A549 treated with Hydrocortisone at 1 μM for 4 hours (cell line): ENCODE measurements at places on chromosomes 12 and 14. TPM values are rescaled to one million over a fixed set of nuclear protein-coding genes. Genes with fewer than 3 reads are reported as not detected.

Gene KRT82
- total RNA-seq: not detected in 5 replicates

Gene B4GALNT3
- 0.47 to 0.71 TPM (median 0.60 TPM) in 5 replicates for total RNA-seq

Gene KRT6C
- total RNA-seq: 0.06 TPM in 1 of 5 replicates, not detected in the others

Gene VCPKMT
- 8.3 to 10.1 TPM (median 9.1 TPM) in 5 replicates for total RNA-seq

Gene NGB
- total RNA-seq: not detected in 5 replicates

Gene CEP83
- 5.7 to 10.5 TPM (median 7.5 TPM) in 5 replicates for total RNA-seq

Gene PRIMA1
- 0.32 to 0.59 TPM (median 0.43 TPM) in 5 replicates for total RNA-seq

Gene FOXJ2
- total RNA-seq: 6.5 to 10.6 TPM (median 8.9 TPM) in 5 replicates

Gene HOXC13
- total RNA-seq: 21.8 to 35.2 TPM (median 23.4 TPM) in 5 replicates

Gene TMEM30B
- total RNA-seq: 0.18 to 0.39 TPM (median 0.25 TPM) in 5 replicates

Gene ARMH4
- total RNA-seq: 0.42 to 1.3 TPM (median 0.74 TPM) in 5 replicates

Gene CMKLR1
- 0.01 to 0.21 TPM (median 0.05 TPM) in 4 of 5 replicates, not detected in the other for total RNA-seq

Gene KRT2
- total RNA-seq: not detected in 5 replicates

Gene PFDN5
- total RNA-seq: 476 to 525 TPM (median 487 TPM) in 5 replicates

Gene IRAK3
- 0.77 to 1.5 TPM (median 1.2 TPM) in 5 replicates for total RNA-seq

Gene KRT78
- 0.07 to 0.45 TPM (median 0.25 TPM) in 4 of 5 replicates, not detected in the other for total RNA-seq

Gene RNASE4
- 5.6 to 8.6 TPM (median 6.9 TPM) in 5 replicates for total RNA-seq

Gene IL31
- not detected in 5 replicates for total RNA-seq

Gene B4GALNT1
- 38.5 to 45.9 TPM (median 42.8 TPM) in 5 replicates for total RNA-seq

Gene PIANP
- 0.76 to 1.1 TPM (median 0.84 TPM) in 5 replicates for total RNA-seq

Gene CCDC177
- total RNA-seq: 0.02 to 0.06 TPM (median 0.04 TPM) in 4 of 5 replicates, not detected in the other

Gene RTL1
- 0.14 to 0.29 TPM (median 0.28 TPM) in 5 replicates for total RNA-seq

Gene HHIPL1
- 0.16 to 0.24 TPM (median 0.20 TPM) in 5 replicates for total RNA-seq

Gene SLC38A4
- 0.07 to 0.38 TPM (median 0.22 TPM) in 5 replicates for total RNA-seq

Gene TOGARAM1
- total RNA-seq: 6.6 to 9.7 TPM (median 7.8 TPM) in 5 replicates

Gene KLRF1
- total RNA-seq: not detected in 5 replicates

Gene RPL10L
- total RNA-seq: not detected in 5 replicates

Gene DTX3
- 16.2 to 18.9 TPM (median 18.6 TPM) in 5 replicates for total RNA-seq
